Ureter (tissue), 1 donor: ENCODE measurements at places on chromosomes 16 and 17. TPM values are rescaled to one million over a fixed set of nuclear protein-coding genes. Genes with fewer than 3 reads are reported as not detected.

The TRPV2 gene
- 13.6 TPM for total RNA-seq

DNA sequence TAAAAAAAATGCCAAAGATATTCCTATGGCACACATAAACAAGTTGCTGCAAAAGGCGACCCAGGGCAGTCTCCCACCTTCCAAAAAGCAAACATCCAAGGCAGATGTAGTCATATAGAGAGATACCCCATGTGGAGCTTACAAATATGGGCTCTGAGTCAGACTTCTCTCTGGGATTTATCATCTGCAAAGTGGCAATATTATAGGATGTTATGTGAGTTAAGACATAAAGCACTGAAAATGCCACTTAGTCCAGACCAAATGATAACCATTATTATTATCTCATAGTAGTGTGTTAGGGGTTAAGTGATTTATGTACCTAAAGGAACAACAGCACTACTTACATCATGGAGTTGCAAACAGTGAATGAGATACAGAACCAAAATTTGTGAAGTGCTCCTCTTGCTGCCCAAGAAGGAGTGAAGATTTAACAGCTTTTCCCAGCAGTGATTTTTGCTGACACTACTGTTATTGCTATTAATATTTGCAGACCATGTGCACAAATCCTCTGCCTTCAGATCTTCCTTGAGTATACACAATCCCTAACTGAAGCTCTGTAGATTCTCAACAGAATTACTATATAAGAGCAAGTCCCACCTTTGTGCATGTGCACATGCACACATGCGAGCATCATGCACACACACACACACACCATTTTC is 560.0 kb upstream of the SALL1 start:
- DNase-seq = no peak

GRCh38 chr17:80836971-80837481 is 154.6 kb upstream of the CHMP6 start:
- no peak for DNase-seq

DNA sequence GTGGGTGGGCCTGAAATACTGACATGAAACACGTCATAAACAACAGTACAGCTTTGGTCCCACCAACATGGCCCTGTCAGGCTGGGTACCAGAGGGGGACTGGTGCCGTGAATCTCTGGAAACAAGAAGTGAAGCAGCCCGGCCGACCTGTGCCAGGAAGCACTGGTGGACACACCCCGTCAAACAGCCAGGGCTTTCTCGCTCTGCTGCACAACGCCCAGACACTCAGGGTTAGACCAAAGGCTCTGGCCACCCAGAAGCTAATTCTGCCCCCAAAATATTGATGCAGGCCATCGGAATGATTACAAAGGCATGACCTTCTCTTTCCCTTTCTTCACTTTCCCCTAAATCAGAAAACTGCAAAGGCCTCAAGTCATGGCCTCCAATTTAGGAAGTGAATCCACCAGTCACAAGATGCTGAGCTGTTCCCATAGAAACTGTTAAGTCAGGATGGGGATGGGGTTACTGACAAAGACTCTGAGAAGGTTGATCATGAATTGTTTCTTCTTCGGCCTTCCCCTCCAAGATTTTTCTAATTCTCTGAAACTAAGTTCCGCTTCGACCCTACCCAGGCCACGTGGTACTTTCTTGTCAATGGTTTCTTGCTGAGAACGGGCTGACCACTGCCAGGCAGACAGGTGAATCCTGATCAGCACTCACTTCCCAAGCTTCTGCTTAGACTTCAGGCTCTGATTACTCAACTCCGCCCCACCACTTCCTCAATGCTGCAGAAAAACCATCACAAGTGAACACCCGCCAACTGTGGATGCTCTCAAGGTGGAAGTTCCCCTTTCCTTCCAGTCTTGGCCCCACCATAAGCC is 6.7 kb downstream of the PITPNA start:
- no peak for DNase-seq

The ARHGAP44 gene
- total RNA-seq = 8.8 TPM

- DNase-seq = no peak
Measured at GRCh38 chr16:2204416-2205103, 694 bp upstream of the MLST8 start.

- DNase-seq = no peak
Measured at GRCh38 chr17:14214271-14214670, 22.4 kb downstream of the CDRT15 start.

- DNase-seq = no peak
Measured at GRCh38 chr16:49643429-49644144, 212.3 kb downstream of the ZNF423 start.

The BICDL2 gene
- total RNA-seq = 94.3 TPM

- DNase-seq = no peak
Measured at GRCh38 chr17:66345264-66345663, 42.9 kb downstream of the PRKCA start.

The PPP1R27 gene
- total RNA-seq = not detected
